HFF-Myc (cell line): ENCODE measurements at places on chromosomes 11 and 22.
A peak's percentile ranks its signal among the peaks of the same experiment; 100 is the strongest.

DNA sequence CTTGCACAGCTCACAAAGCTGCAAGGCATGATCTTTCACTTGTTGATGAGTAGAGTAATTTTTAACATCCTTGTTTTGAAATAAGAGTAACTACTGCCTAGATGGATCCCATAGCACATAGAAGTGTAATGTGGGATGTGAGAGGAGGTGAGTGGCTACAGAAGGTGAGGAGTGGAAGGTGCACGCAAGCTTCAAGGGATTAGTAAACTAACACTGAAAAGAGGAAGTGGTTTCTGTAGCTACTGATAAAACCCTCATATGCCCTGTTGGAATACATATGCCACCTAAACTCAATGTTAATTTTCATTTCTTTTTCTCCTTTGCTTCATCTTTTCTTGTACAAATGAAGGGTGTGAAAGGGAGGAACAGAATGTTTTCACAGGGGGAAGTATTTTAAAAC is 22.0 kb upstream of the CTSC start:
- DNase-seq, result no peak

- no peak for DNase-seq
Measured at GRCh38 chr11:12402691-12403120, 25.3 kb downstream of the PARVA start.

DNA sequence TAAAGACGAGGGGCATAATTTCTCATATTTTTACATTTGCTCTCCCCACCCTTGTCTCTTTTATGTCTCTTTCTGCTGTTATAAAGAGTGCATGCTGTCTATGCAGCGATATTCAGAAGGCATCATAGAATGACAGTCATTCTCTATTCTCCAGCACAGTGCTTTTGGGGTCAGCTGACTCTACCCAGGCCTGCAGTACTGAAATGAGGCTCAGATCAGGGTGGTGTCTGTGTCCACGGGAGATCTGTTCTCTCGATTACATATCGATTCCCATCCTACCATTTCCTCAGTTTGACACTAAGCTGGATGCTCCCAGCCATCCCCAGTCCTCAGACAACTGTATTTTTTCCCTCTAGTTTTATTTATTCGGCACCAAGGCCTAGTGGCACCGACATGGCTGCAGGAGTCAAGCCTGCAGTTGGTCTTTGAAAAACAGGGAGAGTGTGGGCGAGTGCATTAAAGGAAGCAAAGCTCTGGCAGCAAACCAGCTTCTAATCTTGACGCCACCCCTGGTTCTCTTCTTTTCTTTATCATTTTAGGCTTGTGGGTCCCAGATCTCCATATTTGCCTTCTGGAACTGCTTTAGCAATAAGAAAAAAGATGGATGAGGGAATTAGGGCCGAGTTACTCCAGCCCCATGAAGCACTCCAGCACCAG is 71.6 kb upstream of the PICALM start:
- no peak for DNase-seq

DNA sequence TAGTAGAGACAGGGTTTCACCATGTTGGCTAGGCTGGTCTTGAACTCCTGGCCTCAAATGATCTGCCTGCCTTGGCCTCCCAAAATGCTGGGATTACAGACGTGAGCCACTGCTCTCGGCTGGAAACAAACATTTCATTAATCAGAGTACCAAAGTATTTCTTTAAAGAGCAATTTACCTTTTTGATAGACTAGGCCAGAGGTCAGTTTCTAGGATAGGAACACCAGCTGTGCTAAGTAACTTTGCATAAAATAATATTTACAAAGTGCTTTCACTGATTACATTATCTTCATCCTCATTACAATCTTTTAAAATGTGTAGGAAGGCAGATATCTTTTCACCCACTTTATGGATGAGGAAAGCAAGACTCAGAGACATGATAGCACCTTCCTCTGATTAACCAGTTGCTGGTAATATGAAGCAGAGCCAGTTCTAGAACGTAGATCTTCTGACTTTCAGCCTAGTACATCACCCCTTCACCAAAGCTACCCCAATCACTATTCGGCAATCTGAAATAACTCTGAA is 355.2 kb downstream of the SOX6 start:
- DNase-seq, result no peak

GRCh38 chr11:119406005-119406404 is 17.0 kb downstream of the THY1 start:
- DNase-seq, result no peak

DNA sequence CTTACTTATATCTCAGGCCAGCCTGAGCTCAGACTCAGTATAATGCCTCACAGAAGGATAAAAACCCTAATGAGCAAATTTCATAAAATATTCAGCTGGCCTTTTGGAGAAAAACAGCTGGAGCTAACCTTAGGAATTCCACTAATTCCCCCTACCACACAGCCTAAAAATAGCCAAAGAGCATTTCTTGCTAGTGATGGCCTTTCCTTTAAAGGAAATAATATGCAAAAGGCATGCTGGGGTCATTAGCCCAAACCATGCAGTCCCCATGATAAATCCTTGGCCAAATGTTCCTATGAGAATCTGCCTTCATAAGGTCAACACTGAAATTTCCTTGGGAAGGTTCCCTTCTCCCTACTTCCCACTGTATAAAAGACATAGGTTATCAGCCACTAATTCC is 38.2 kb downstream of the SYTL2 start:
- no peak for DNase-seq

DNA sequence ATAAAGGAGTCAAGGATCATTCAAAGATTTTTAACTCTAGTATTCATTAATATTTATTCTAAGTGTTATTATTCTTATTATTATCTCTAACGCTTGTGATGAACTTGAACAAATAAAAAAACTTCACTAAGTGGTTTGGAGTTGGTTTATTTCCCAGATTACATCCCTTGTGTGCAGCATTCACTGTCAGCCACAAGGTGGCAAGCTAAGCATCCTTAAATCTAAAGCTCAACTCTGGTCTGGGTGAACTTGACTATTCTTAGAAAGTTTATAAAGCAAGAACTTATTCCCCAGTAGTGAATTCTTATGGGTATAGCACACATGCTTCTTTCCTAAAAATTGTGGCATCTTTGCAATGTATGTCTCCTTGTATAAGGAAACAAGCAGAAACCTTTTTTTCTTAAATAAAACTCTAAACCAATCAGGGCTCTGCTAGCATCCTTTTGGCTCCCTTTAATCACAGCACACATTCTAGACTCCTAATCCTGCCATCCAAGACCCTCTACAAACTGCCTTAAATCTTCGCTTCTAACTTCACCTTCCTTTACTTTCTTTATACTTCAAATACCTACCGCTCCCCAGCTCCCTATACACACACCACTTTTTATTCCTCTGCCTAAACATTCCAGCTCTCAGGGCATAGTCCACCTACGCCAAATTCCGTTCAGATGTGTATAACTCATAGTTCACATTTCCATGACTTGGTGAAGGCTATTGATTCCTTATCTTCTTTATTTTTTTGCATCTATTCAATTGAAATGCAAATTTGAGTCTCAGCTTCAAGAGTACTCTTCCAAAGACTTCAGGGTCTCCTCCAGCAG is 1068.8 kb downstream of the DLG2 start:
- DNase-seq, result peak; percentile 5

- DNase-seq, result no peak
Measured at GRCh38 chr22:45502215-45503049, at the start of gene FBLN1. Gene FBLN1 (plus strand): TSS chr22:45502883. CDS start chr22:45502986, 103 bp downstream.

- no peak for DNase-seq
Measured at GRCh38 chr22:36926721-36927435, 13.4 kb downstream of the CSF2RB start.

GRCh38 chr11:16278979-16279378 is 77.4 kb downstream of the SOX6 start:
- DNase-seq, result no peak

DNA sequence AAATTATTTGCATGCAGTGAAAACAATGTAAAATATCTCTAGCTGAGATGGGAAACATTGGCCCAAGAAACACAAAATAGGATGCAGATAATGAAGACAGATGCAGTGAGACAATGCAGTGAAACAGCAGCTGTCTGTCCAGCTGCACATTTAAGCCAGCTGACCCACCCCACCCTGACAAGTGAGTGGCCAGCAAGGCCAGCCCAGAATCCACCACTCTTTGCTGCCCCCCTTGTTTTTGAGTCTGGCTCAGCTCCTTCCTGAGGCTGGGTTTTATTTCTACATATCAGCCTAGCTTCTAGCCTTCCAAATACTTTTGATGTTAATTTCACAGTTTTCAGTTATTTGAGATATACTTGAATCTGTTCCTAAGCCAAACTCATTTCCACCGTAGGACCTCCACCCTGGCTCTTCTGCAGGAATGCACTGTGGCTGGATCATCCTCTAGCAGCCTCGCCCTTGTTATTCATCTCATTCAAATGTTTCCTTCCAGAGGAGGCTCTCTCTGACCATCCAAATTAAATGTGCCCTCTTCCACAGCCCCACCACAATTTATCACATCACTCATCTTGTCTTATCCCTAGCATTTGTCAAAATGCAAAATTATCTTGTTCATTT is 154.1 kb upstream of the POU2AF2 start:
- no peak for DNase-seq

DNA sequence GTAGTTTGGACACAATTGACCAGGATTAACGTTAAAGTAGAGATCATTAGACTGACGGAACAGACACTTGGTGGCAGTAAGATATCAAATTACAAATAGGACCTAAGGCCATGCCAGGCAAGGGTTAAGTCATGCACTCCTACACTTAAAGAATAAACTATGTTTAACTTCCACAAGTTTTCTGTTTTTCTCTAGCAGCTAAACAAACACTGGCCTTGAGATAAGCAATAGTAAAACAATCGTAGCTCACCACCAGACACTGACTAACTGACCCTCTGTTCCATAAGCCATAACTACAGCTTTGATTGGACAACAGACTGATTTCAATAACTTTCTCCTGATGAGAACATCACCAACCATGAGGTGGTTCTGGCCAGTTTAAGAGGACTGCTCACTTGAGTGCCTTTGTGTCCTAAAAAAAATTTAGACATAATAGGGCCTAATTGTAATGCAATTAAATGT is 2.0 kb upstream of the CEP126 start:
- DNase-seq, result no peak

DNA sequence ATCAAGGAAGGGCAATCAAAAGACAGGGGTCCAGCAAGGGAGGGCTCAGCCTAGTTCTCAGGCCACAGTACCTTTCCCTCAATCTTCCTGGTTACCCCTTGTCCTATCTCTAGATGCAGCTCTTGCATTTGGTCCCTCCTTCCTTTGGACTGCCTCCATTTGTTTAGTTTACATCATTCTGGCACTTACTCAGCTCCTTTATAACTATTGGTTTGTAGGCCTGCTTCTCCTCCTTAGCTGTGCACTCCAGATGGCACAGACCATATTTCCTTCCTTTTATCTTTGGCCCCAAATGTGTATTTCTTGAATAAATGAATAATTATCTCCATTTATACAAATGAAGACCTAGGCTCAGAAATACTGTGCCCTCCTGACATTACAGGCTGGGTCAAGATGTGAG is 92.3 kb upstream of the AMOTL1 start:
- no peak for DNase-seq

- DNase-seq, result no peak
Measured at GRCh38 chr11:119744577-119744976, 15.6 kb upstream of the NECTIN1 start.

GRCh38 chr11:126317432-126317755 is 13.5 kb downstream of the DCPS start:
- DNase-seq, result no peak

- no peak for DNase-seq
Measured at GRCh38 chr11:76238551-76238950, 32.2 kb upstream of the WNT11 start.

DNA sequence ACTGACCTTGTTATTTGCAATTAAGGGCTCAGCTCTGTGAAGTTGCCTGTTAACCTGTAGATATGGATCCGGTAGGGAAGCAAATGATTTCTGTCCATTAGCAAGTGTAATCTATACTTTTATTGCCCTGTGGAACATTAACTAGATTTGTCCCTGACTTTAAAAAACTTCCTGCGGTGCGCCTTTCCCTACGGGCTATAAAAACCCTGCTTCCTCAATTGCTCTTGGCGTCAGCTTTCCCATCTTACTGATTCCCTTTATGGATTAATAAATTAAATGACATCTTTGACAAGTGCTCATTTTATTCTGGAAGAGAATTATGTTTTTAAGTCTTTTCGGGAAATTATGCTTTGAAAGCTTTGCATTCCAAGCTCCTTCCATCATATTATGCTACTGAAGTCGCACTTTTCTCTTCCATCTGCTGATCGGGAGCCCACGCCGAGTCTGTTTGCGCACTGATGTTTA is 18.3 kb upstream of the CLMP start:
- no peak for DNase-seq

DNA sequence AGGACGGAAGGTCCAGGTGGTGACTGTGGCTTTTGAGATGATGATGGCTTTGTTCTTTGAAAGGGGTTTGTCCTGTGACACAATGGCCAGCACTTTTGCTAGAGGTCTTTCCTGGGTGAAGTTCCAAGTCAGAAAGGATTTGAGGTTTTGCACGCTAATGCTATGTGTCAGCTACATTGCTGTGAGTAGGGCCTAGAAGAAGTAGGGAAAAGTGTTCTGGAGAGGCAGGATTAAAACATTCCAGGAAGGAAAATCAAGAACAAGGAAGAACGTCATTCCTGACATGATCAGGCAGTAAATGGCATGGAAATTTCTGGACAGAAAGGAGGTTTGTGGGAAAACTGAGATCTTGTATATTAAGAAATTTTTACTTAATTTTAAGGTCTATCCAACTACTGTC is 290.7 kb downstream of the NTM start:
- DNase-seq, result no peak

- no peak for DNase-seq
Measured at GRCh38 chr11:34860034-34860433, 56.1 kb downstream of the APIP start.

GRCh38 chr22:38867471-38868285 is 4.3 kb downstream of the CBX6 start:
- DNase-seq, result no peak

- DNase-seq, result no peak
Measured at GRCh38 chr11:16825101-16825500, 86.7 kb downstream of the C11orf58 start.

DNA sequence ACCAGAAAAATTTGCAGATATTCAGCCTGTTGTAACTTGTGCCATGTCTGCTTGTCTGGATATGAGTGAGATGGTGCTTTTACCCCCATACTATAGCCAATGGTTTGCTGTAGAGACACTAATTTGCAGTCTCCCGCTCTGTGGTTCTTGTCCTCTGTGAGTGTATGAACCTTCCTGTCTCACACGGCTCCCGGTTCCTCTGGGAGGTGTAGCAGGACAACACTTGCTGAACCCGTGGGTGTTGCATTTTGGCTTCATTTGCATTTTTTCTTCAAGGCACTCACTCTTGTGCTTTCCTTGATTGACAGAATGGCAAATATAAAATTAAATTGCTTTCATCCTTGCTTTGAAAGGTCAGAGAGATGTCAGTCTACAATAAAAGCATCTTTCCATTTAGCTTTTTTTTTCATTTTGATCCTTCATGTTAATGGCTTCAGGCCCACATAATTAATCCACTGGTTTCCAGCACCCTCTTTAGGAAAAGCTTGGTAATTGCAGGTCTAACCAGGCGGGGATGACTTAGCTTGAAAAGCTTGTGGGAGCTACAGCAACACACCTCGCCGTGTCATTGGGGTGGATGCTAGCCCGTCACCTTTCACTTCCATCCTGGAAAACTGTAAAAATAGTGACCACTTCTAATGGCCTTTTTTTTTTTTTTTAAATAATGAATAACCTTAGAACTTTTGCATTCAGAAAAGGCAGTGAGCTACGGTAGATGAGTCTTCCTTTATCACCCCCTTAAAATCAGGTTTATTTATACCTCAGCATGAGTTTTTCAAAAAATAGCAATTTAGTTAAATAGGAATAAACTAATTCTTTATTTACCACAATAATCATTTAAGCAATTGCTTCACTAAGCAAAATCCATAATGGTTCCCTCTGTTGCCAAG is 27.4 kb upstream of the ST14 start:
- peak; percentile 37 for DNase-seq
